Mucosa of gallbladder (tissue), 1 donor: ENCODE measurements at places on chromosomes 1 and 21.

- DNase-seq: no peak
Measured at GRCh38 chr21:38790961-38791360, 14.8 kb upstream of the ETS2 start.

DNA sequence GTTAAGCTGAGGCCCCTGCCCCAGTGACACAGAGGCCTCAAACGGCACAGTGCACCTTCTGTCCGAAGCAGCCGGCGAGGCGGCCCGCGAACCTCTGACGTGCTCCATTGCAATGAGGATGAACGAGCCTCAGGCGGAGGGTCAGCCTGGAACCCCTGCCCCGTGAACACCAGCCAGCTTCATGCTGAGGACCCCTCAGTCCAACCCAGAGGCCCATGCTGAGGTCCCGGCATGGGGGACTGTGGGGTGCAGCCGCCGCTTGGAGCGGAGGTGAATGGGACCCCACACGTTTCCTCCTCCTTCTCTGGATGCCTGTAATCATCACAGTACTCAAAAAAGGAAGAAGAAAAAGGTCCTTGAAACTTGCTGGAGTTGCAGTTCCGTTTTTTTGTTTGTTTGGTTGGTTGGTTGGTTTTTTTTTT lies 62.1 kb downstream of the PRKCZ start:
- no peak for DNase-seq

DNA sequence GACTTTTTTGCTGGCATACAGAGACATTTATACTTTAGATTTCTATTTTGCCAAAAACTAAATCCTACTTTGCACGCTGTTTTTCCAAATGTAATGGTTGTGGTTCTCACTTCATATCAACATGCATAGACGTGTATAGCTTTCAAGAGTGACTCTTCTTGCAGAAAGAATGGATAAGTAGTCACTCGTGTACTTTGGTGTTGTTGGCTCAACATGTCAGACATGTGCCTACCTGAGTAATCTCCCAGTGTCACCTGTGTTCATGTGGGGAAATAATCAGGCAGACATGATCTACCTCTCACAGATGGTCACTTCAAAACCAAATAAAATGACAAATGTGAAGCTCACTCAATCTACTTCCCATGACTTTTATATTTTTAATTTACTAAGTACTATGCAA lies 73.1 kb downstream of the GPR88 start:
- no peak for DNase-seq

DNA sequence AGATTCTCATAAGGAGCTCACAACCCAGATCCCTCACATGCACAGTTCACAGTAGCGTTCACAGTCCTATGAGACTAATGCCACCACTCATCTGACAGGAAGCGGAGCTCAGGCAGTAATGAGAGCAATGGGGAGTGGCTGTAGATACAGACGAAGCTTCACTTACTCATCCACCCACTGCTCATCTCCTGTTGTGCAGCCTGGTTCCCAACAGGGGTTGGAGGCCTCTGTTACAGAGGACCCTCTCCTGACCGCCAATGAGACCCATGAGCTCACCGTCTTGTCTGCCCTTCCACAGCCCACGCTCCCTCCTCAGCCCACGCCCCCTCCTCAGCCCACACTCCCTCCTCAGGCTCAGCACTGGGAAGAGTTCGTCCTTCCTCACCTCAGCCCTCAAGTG lies 39.6 kb downstream of the RSPH1 start:
- no peak for DNase-seq
